ENCODE measurements at places on chromosomes 5 and 9.

DNA sequence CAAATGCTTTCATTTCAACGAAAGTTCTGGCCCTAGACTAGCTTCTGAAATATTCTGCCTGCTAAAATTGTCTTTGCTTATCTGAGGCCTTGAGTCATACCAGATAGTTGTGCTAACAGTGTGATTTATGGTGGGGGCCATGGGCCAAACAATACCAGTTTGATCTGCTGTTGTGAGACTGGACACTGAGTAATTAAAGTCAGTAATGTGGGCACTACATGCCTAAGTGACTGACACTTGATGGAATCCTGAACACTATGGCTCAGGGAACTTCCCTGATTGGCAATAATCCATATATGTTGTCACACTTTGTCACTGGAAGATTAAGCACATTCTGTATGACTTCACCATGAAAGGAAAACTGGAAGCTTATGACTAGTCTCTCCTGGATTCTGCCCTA lies 127.6 kb upstream of the CYLC2 start:
- no peak for DNase-seq

- peak; percentile 86 for DNase-seq
These were observed at the start of gene NINJ1 for GRCh38 chr9:93134015-93134739. Gene NINJ1, minus strand, starts transcription at chr9:93134251. Its CDS starts 34 bp downstream, at chr9:93134217.

- no peak for DNase-seq
These were observed 653.7 kb downstream of the NR2F1-AS1 start for GRCh38 chr5:92927291-92927778.

GRCh38 chr9:130912932-130913598 lies 16.5 kb upstream of the QRFP start:
- no peak for DNase-seq

GRCh38 chr5:25029004-25029403 lies 384.2 kb upstream of the CDH10 start:
- DNase-seq: no peak

GRCh38 chr9:110257097-110257841 lies 962 bp upstream of the TXN start:
- DNase-seq: no peak

DNA sequence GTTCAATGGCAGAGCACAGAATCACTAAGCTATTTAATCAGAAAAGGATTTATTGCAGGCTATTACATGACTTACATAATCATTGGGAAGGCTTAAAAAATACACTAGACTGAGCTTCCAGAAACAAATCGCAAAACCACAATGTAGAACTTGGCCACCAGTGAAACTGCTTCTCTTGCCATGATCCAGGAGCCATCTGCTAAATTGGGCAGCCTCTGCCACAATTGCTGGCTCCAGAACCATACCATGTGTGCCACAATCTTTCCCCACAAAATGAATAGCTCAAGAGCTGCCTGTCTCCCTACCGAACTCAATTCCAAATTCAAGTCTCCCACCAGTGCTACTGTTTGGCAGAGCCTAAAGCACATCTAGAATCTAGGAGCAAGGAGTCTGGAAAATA lies 9.8 kb upstream of the ERAP1 start:
- DNase-seq: no peak

DNA sequence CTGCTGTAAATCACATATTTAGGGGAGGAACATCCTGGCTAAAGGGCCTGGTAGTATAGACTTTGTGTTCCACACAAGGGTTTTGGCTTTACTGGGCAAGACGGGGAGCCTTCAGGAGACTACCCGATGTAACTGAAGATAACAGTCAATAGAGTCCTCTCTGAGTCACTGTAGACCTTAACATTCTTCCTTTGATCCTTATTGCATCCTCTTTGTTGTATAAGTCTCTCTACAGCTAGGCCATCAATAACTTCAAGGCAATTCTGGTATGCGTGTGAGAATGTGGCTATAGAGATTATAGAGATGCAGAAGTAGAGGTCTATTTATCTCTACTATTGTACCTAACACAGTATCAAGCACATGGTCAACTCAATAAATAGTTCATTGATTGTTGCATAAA lies 67.3 kb upstream of the STK32A start:
- no peak for DNase-seq

DNA sequence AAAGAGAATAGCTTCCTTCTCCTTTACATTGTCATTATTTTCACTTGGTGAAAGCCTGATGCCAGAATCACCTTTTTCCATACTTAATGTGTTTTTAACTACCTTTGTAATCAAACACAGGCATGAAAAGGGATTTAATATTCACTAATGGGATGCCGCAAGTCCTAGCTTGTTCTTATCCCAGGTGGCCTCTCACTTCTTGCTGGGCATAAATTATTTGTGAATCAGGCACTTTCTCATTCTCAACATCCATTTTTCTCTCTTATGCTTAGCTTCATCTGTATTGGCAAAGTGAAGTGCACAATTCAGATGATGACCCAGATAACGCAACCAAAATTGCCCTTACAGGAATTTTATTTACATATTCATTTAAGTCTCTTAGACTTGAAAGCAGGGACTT lies 10.9 kb downstream of the ACTL7B start:
- no peak for DNase-seq

DNA sequence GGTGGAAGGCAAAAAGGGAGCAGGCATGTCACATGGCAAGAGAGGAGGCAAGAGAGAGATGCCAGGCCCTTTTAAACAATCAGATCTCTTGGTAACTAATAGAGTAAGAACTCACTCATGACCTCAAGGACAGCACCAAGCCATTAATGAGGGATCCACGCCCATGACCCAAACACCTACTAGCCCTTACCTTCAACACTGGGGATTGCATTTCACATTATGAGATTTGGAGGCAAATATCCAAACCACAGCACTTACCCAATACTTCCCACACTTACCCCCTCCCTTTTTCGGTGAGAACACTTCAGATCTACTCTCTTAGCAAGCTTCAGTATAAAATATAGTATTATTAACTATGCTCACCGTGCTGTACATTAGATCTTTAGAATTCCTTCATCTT lies 41.9 kb downstream of the ZNF354A start:
- DNase-seq: no peak

DNA sequence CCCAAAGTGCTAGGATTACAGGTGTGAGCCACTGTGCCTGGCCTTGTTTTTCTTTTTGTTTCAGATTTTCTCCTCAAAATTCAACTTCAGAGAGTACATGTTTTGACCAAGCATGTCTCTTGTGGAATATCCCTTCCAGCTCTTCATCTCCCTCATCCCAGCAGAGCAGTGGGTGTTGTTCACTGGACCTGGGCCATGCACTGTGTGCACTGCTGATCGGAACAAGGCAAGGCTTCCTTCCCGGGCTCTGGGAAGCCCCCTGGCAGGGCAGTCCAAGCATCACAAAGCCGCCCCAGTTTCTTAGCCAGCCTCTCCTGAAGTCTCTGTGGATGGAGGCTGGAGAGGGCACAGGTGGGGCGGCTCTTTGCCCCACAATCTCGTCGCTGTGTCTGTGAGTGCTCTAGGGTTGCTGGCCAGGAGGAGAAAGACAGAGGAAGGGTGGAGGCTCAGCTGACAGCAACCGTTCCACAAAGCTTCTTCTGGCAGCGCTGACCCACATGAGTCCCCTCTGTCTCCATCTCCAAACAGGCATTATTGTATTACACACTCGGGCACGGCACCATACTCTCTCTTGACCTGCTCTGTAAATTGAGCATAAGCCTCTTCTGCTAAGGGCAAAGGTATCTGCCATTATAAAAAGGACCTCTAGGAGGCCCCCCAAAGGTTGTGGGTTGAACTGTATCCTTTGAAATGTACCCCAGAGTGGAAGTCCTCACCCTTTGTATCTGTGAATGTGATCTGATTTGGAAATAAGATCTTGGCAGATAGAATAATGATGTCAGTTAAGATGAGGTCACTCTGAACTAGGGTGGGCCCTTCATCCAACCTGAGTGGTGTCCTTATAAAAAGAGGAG lies 89.6 kb downstream of the TARS1 start:
- no peak for DNase-seq

DNA sequence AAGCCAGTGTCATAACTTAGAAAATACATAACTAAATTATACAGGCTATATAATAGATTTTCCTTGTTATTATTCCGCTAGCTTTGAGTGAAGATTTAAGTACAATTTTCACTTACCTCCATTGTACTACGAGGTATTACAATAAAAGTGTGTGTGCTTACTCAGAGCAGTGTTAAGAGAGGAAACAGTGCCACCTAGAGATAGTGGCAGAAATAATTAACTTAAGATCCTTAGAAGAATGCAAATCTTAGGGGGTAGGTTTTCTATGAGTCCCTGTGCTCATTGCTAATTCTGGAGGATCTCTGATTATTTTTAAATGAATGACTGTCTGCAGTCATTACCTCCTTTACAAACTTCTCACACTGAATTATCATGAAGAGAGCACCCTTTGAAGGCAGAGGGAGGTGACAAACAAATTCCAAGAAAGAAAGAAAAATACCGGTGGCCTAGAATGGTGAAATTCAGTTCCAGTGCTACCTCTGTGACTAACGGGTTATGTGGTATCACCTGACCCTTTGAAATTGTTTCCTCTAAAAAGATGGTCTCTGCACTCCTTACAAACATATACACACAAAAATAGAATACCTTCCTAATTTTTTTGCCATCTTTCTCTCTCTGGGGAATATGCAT lies 379.8 kb downstream of the TRIM36 start:
- no peak for DNase-seq

GRCh38 chr5:178576591-178577351 lies 13.4 kb downstream of the COL23A1 start:
- DNase-seq: no peak

- DNase-seq: no peak
These were observed 355.1 kb upstream of the TUSC1 start for GRCh38 chr9:26033336-26033735.

DNA sequence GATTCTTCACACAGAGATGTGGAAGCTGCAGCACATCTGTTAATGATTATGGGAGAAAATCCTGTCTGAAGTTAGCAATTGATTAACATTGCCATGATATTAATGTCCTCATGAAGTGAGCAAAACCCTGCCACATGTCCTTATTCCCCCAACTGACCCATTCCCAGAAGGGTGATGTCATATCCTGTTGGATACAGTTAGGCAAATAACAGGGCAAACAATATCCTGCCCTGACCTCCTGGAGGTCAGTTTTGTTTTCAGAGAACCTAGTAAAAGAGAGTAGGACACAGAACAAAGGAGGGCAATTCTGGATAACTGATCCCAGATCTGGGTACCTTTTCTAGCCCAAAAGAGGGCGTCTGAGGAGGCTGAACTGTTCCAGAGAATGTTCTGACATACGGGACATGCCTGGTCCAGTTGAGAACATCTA lies 11.0 kb downstream of the ABLIM3 start:
- no peak for DNase-seq

DNA sequence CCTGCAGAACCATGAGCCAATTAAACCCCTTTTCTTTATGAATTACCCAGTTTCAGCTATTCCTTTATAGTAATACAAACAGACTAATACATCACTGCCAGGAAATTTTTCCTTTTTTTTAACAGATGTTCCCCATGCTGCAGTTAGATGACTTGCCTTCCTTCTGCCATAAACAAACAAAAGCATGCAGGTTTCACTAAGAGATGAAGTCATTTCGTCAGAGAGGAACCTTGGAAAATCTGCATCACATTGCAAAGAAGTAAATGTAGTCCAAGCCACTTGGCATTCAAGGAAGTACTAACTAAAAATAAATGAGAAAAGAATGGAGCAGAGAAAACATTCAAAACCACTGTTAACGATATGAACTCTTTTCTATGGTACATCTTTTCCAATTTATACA lies 194.1 kb upstream of the EFNA5 start:
- no peak for DNase-seq

- peak; percentile 7 for DNase-seq
These were observed 63.7 kb upstream of the PPP2CA start for GRCh38 chr5:134289509-134290113.

GRCh38 chr9:129838707-129839259 lies 3.5 kb downstream of the USP20 start:
- DNase-seq: peak; percentile 52

DNA sequence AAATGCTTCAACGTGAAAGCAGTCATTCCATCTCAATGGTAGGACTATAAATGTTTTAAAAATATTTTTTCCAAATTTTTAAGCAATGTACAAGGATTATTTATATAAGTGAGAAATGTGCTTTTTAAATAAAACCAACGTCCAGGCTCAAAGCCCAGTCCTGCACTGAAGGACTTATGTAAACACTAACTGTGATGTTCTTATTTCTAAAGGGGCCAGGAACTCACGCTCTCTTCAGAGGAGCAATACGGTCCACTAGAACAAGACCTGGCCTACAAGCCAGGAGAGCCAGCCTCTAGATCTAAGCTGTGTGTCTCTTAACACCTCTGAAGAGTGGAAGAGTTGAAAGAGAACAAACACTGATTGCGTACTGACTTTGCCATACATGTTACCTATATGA lies 12.1 kb downstream of the TTLL11 start:
- DNase-seq: no peak

DNA sequence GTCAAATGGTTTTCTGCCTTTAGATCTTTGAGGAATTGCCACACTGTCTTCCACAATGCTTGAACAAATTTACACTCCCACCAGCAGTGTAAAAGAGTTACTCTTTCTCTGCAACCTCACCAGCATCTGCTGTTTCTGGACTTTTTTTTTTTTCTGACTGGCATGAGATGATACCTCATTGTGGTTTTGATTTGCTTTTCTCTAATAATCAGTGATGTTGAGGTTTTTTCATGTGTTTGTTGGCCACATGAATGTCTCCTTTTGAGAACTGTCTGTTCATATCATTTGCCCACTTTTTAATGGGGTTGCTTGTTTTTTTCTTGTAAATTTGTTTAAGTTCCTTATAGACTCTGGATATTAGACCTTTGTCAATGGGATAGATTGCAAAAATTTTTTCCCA lies 129.2 kb upstream of the PTGER4 start:
- no peak for DNase-seq

GRCh38 chr5:66417781-66418180 lies 178.4 kb upstream of the MAST4 start:
- DNase-seq: no peak

DNA sequence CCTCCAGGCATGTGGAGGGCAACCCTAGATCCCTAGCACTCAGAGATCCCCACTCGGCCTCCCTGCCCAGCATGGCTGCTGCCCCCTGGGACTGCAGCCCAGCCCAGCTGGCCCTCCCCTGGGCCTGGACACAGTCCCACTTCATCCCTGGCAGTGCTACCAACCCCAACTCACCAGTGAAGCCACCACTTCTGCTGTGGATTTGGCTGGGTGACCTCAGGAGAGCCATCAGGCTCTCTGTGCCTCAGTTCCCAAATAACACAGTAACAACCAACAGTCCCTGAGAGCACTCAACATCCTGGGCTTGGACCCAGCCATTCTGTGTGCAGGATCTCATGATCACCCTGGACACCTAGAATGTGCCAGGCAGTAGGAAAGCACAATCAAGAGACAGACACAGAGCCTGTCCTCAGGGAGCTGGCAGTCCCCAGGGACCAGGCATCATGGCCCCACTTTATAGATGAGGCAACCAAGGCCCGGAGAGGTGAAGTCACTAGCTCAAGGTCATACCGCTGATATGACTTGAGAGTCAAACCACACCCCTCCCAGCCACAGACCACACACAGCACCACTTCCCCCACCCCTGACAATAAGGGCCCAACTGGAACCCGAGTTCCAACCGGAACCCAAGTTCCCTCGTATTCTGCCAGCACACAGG lies 4.7 kb upstream of the PSMB7 start:
- no peak for DNase-seq
